Vagina (tissue), 2 donors: ENCODE measurements at places on chromosomes 1 and 21.

DNA sequence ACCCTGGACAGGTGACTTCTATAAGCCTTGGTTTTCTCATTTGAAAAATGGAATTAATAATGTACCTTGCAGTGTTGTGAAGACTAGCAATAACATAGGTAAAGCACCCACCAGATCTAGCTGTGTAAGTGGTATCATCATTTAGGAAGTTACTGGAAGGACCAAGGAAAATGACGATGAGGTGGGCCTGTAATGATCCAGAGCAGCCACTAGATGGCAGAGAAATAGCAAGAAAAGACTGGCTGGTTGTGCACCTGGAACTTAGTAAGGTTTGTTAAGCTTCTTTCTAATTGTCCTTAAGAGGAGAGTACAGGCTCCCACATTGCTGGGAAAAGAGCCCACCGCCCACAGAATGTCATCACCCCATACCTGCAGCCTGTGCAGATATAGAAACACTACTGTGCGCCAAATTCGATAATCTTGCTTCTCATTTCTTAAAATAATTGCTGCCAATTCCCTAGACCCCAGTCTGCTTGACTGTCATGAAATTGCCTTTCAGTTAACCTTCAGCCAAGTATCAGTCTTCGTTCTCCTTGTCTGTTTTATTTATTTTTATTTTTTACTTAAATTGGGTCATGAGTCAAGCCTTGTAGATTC, 37.2 kb downstream of the WNT4 start:
- no peak for DNase-seq

- DNase-seq: no peak
Measured at GRCh38 chr1:196955926-196956325, 12.4 kb downstream of the CFHR2 start.

DNA sequence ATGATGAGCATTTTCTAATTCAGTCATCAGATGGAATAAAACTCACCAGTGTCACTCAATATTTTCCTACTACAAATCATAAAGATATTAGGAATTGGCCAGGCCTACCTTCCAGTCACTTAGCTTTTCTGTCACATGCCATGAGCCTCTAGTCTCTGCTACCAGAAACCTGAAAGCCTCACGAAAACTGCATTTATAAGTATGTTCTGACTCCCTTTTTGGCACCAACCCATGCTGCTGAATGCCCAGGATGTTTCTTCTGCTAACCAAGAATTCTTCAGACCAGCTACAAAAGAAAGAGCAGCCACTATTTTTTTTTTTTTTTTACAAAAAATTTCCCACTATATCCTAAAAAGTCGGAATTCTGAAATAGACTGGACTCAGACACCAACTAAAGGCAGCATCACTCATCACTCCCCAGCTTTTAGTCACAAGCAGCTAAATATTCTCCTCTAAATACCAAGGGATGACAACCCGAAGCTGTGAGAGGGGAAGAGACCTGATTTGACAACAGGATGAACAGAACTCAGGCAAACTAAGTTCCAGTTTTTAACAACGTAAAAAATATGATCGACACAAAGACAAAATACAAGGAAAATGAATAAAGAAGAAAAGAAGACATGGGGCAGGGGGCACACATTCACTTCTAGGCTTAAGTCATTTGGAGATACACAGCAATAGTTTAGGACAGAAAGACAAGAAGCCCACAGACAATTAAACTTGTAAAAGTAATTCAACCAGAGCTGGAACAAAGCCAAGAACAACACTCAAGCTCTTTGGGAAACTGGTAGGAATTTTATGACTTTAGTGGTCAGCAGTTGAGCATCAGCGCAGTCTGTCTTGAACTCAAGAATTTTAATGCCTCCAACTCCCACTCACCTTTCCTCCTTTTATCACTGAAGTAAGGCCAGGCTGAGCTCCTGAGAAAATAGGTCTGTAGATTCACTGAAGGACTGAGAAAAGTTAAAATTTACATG, 1.7 kb downstream of the DCAF8 start:
- no peak for DNase-seq

- no peak for DNase-seq
Measured at GRCh38 chr1:58576325-58576726, 726 bp downstream of the TACSTD2 start.

- no peak for DNase-seq
Measured at GRCh38 chr1:192811594-192812239, 2.9 kb downstream of the RGS2 start.

DNA sequence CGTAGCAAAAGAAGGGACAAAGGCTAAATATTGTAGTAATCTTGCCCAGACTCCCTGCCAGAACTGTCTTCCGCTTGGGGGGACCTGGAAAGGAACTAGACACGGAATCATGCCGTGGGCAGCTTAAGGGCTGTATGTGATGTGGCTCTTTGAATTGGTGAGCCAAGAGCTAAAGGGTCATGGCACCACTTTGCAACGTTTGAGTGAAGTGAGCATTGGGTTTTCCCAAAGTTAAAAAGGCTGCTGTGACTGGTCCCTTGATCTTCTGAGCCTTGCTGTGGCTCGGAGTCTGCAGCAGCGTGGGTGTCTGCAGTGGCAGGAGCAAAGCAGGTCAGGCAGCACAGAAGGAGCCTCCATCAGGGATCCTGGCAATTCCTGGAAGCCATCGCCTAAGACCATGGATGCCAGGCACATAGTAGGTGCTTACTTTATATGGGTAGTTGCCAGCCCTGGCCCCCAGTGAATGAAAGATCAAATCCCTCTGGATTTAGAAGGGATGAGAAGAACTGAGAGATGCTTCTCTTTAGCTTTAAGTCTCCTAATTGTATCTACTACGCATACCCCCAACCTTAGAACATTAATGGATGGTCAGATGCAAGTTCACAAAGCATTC, 1.8 kb downstream of the SMYD2 start:
- DNase-seq: no peak

DNA sequence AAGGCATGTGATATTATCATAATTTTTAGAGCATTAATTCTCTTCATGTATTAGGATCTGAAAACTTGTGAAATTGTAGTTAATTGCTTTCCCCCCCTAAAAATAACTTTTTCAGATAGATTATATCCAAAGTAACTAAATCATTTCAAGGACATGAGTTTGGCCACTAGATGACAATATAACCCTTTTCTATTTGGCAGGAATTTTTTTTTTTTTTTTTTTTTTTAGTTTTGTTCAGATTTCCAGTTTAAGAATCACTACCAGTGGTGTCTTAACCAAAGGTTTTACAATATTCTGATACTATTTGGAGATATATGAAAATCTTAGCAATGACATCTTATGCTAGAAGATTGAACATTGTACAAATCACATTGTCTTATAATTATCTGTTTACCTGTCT, 370.8 kb downstream of the AMY1C start:
- no peak for DNase-seq

GRCh38 chr1:189708674-189709073, 769.0 kb downstream of the BRINP3 start:
- DNase-seq: no peak

- no peak for DNase-seq
Measured at GRCh38 chr1:236989290-236990051, 14.8 kb downstream of the MT1HL1 start.

GRCh38 chr21:33185852-33186251, 43.9 kb upstream of the IFNAR2 start:
- no peak for DNase-seq

- DNase-seq: no peak
Measured at GRCh38 chr1:214014730-214015129, 27.0 kb downstream of the PROX1 start.

GRCh38 chr1:225446595-225446960, 18.7 kb upstream of the LBR start:
- no peak for DNase-seq

DNA sequence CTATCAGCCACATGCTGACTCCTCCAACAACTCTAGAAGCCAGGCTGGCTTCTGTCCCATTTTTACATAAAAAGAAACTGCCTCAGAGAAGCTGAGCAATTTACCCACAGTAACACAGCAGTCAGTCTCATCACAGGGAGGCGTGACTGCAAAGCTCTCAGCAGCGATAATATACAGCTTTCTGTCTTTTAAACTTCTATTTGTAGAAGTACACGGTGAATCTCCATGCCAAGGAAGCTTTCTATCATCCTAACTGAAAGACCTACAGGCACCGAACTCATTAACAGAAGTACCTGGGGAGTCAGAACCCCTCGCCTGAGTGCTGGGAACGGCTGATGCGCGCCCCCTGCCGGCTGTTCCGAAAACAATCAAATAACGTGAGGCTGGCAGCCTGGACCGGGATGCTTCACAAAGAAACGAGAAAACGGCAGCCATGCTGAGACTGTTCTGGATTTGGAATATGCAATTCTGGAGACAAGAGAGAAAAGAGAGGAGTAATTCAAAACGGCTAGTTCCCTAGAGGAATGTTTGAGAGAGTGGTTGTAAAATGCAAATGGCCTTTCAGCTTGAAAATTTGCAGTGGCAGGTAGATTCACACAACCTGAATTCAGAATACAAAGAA, 43.5 kb upstream of the RAB4A start:
- DNase-seq: no peak

DNA sequence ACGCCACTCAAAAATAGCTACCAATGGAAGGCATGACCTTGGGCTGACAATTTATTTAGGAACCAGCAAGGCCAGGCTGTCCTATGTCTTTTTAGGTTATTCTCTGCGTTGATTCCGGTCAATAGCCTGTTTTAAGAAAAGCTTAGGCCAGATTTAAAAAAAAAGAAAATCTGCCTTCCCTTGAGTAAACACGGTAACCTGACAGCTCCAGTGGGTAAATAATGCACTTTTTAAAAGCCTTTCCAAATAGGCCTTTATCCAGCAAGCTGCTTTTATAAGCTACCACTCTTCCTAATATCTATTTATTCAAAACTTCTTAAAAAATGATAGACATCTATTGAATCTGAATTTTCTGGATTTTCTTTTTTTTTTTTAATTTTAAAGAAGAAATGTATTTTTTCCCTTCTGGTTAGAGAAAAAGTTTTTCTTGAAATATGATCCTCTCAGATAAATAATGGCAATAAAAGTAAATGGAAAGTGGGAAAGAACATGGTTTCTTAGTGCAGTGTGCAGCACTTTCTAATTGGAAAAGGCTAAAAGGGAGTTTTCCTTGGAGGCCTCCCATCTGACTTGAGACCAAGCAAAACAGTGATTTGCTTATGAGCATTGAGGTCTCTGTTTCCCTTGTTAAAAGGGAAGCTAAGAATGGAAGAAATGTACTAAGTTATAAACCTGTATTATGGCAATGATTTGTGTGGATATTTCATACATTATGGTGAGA, 281.0 kb upstream of the RUNX1 start:
- no peak for DNase-seq

DNA sequence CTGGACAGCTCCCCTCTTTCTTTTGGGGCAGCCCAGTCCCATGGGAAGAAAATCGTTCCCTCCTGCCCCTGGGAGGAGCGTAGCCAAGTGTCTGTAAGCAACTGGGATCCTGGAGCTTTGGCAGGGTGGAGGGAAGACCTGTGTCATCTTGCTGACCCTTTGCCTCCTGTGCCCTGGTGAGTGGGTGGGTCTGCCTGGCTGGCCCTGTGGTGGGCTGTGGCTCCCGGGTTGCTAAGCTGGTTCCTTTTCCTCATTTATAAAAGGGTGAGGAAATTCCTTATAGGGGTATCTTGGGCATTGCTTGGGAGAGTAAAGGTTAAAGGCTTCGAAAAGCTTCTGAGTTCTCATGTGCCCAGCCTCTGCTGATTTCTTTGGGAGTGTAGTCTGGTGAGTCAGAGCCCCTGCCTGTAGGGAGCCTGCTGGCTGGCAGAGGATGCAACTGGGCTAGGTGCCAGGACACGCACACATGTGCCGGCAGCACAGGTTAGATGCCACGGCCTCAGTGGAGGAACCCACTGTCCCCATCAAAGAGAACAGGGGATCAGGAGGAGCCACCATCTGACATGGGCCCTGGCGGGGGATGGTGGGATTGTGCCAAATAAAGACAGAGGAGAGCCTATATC, 85.2 kb downstream of the ARHGEF10L start:
- DNase-seq: no peak

- no peak for DNase-seq
Measured at GRCh38 chr1:92473781-92474495, 12.8 kb downstream of the GFI1 start.

- no peak for DNase-seq
Measured at GRCh38 chr1:246674049-246674448, 50.2 kb upstream of the SCCPDH start.

GRCh38 chr21:29187944-29188343, 57.5 kb downstream of the MAP3K7CL start:
- DNase-seq: no peak

GRCh38 chr1:44855742-44856141, 12.7 kb upstream of the PTCH2 start:
- no peak for DNase-seq

DNA sequence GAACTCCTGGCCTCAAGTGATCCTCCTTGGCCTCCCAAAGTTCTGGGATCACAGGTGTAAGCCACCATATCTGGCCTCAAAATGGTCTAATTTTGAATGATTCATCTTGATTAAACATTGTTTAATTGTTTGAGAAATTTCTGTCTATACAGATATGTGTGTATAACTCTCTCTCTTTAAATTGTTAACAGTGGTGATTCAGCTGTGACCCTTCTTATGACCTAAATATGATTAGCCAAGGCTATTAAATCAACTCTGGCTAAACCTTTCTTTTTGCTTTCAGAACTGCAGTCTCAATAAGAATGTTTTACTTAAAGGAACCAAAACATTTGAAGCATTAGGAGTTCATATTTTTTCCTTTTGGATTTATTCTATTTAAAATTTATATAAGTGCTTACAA, 19.2 kb upstream of the B3GALT5 start:
- DNase-seq: no peak

DNA sequence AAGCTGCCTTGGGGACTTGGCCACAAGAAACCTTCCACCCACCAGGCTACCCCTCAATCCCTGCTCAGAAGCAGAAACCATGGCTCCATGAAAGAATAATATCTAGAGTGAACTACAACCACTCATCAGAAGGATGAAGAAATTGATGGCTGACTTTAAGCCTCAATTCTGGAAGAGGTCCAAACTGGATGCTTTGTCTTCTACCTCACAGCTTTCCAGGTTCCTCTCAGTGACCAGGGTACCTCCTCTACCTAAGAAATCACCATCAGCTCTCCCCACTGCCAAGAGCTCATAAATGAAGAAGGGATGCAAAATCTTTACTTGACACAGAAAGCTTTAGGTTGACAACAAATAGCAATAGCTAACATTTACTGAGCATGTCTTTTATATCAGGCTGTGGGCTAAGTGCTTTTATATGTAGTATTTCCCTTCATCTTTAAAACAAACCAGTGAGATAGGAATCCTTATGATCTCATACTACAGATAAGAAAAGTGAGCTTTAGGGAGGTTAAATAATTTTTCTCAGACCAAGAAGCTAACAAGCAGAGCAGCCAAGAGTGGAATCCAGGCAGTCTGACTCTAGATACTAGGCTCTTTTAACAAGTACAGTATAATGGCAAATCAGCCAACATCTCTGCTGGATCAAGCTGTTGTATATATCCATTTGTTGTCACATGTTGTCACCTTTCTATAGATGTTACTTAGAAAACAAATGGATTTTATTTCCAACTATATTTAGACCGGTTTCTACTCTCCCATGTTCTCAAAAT, 243.0 kb upstream of the SGIP1 start:
- DNase-seq: no peak

DNA sequence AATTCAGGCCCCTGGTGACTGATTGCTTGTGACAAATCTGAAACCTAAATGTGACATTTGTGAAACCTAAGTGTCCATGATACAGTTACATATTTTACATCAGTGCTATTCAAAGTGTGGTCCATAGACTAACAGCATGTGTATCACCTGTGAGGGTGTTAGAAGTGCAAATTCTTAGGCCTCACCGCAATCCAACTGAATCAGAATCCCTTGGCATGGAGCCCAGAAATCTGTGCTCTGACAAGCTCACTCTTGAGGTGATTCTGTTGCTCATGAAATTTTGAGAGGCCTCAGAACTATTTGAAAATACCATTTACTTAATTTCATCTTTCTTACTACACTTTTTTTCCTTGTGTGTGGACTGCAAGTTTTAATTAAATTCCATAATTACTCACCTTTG, 587.9 kb downstream of the ADGRL2 start:
- DNase-seq: no peak
